Astrocyte (in vitro differentiated cells and primary cell): ENCODE measurements at places on chromosomes 3 and 15. TPM values are rescaled to one million over a fixed set of nuclear protein-coding genes. Genes with fewer than 3 reads are reported as not detected.

The GPR149 gene
- total RNA-seq, result not detected in 2 replicates

DNA sequence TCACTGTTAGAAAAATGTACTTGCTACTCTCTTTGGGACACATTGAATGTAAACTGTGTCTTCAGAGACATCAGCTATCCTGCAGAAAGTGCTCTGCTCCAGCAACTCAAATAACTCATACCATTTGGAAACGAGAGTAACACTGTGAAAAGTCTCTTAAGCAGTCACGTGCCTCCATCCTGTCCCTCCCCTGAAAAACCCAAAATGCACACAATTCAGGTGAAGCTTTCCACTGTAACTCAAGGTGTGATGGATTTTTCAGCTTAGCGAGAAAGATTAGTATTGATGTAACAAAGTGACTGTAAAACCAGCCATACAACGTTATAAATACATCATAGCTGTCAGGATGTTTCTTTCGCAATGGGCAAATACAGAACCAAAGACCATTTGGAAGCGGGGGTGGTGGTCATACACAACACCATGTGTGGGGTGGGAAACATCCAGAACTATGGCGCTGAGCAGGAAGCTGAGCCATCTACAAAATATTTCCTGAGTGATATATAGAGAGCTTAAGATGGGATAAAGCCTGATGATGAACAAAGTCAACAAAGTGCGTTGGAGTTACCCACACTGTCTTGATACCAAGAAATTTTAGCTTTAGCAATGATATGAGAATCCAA lies 332.3 kb downstream of the FOXP1 start:
- H3K36me3 ChIP-seq, result peaks cover 2% of the 10 kb centered on the region
- peak overlapping the region; percentile 89 for H3K27ac ChIP-seq
- no peak overlapping the region for H3K4me3 ChIP-seq
- H3K4me1 ChIP-seq, result peaks cover 51% of the 10 kb centered on the region
- peak; percentile 94 for DNase-seq

GRCh38 chr3:55118451-55118850 lies 190.6 kb upstream of the LRTM1 start:
- no peak overlapping the region for H3K27ac ChIP-seq
- H3K27me3 ChIP-seq, result no peaks in the 10 kb centered on the region
- no peaks in the 10 kb centered on the region for H3K4me1 ChIP-seq
- no peak for DNase-seq

DNA sequence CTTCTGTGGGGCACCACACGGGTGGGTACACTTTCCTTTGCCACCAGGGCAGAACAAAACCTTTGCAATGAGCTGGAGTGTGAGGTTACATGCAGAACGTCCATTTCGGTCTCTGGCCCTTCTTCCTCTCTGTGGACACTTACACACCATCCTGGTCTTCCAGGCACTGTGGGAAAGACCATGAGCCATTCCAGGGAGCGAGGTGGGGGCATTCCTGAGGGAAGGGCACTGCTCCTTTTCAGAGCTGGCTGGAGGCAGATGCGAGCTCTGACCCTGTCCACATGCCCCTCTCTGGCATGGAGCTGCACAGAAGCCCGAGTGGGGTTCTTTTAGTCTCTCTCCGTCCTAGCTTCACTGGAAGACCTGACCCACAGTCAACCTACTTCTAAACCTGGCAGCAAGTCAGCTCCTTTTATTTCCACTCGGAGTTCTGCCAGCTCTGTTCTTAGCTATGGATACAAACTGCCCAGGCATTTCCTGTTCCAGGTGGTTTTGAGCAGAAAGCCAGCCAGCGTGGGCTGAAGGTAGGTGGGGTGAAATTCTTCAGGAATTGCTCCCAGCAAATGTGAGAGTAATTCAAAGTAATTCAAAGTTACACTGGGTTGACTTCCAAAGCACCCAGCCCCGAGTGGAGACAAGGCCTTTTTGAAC lies 281.4 kb downstream of the ADAMTS17 start:
- peak; percentile 95 for DNase-seq
- no peaks in the 10 kb centered on the region for H3K27me3 ChIP-seq
- H3K36me3 ChIP-seq, result no peaks in the 10 kb centered on the region
- peaks cover 24% of the 10 kb centered on the region for H3K4me1 ChIP-seq

GRCh38 chr3:24165603-24165982 lies 220.5 kb downstream of the NR1D2 start:
- DNase-seq, result no peak
- no peaks in the 10 kb centered on the region for H3K36me3 ChIP-seq
- H3K4me1 ChIP-seq, result no peaks in the 10 kb centered on the region
- no peak overlapping the region for H3K4me3 ChIP-seq
- H3K27ac ChIP-seq, result no peak overlapping the region
